ENCODE measurements at places on chromosomes 7 and 10.

GRCh38 chr7:104584620-104585019 lies 256.2 kb downstream of the LHFPL3 start:
- no peak for DNase-seq

DNA sequence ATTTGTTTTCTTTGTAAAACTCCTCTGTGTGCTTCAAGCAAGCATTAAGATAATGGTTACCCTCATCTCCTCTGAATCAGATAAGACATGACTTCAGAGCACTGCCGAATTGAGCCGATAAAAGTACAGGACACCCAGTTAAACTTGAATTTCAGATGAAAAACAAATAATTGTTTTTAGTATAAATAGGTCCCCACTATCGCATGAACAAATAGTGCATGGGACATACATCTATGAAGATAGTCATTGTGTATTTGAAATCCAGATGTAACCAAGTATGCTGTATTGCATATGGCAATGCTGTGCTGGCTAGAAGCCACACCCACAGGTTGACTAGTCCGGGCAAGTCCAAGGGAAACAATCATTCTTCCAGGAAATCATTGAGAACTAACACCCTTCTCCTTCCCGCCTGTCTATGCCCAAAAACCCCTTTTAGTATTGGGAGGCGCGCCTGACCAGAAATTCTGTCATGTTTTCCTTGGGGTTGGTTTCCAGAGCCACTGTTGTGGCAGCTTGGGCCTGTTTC lies 12.6 kb upstream of the FGFR2 start:
- DNase-seq = no peak

- no peak for DNase-seq
These were observed 66.9 kb downstream of the FAM53B start for GRCh38 chr10:124677293-124677699.

DNA sequence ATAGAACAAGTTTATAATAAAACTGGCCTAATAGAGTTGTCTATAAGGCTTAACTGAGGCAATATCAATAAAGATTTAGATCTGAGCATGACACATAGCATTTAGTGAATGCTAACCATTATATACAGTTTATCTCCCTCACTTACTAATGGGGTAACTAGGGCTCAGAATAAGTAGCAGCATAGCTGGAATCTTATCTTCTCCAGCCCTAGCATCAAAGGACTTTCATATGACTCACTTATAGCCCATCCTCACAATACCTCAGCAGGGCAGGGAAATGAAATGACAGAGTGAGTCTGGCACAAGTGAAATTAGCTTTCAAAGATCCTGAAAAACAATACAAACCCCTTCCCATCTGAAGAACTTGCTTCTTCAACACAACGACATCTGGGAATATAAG lies 362.9 kb downstream of the KIF20B start:
- no peak for DNase-seq

DNA sequence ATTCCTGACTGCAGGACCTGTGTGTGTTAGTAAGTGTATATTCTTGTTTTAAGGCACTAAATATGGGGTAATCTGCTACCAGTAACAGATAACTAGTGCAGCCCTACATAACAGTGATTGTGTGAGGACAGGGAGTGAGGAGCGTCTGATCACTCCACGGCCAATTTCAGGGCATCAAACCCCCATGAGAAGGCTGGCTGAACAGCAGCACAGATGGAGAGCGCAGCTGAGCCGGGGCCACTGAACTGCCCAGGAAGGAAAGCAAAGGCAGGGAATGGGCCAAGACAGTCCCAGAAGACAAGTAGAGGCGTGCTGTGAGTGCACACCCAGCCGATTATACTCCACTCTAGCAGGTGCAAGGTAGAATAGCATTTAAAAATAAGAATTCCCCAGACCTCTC lies 157.1 kb upstream of the CHST15 start:
- no peak for DNase-seq

- DNase-seq = no peak
These were observed 319.2 kb downstream of the CDC14C start for GRCh38 chr7:49243521-49243920.

GRCh38 chr7:88396948-88397322 lies 90.2 kb upstream of the STEAP4 start:
- DNase-seq = no peak

- no peak for DNase-seq
These were observed 508 bp upstream of the TECPR1 start for GRCh38 chr7:98252425-98253054.

DNA sequence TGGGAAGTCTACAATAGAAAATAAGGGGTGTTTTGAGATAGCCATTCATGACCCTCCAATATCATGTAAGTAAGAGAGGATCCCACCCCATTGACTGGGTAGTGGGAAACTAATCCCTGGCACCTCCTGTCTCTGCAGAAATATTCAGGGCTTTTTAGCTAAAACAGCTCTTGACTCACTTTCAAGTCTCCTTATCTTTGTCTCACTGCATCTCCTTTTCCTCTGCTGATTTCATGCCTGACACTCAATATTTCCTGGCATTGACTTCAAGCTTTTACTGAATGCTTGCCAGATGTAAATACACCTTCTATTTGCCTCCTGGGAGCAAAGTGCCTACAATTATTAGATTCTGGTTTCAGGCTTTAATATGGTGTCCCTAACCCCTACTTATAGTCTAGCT lies 57.1 kb downstream of the CHRM2 start:
- no peak for DNase-seq

GRCh38 chr7:101911800-101912715 lies 94.6 kb downstream of the CUX1 start:
- no peak for DNase-seq

DNA sequence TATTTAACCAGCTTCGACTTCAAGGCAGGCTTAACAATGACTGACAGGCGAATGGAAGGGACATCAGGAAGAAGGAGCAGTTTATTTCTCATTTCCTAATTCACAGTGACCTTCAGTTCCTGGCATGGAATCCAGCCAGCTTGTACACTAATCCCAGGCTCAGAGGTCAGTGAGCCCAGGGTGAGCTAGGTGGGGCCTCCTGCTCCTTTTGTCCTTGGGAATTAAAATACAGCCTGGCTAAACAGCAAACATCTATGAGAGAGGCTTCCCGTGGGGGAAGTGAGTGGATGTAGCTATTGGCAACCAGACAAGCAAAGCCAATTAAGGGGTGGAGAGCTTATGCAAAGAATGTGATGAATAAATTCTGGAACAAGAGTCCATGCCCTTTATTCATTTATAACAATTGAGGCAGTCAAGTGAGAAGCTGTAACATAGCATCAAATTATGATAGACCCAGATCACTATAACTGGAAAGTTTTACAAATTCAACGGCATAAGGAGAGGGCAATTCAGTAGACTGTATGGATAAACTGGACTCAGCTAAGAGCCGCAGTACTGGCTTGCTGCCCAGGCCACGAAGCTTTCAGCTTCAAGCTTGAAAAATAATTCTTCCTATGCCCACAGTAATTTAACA lies 57.1 kb downstream of the STK17A start:
- no peak for DNase-seq

GRCh38 chr7:23369100-23369499 lies 70.0 kb downstream of the MALSU1 start:
- peak; percentile 15 for DNase-seq

GRCh38 chr10:22846294-22846693 lies 81.6 kb upstream of the ARMC3 start:
- no peak for DNase-seq

DNA sequence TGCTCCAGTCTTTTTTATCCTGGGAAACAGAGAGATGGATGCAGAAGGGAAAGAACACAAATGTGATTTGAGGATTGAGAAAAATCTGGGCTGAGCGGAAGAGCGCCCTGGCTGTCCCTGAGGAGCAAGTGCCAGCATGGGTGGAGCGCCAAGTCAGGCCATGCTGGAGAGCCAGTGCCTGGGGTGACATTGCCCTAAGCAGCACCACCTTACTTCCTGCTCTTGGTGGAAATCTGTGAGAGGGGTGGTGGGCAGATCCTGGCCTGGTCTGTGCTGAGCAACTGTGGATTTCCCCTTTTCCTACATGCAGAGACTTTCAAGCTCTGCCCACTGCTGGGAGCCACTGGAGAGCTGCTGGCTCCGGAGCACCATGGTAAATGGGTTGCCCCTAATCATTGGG lies 36.9 kb downstream of the DDIT4 start:
- no peak for DNase-seq

DNA sequence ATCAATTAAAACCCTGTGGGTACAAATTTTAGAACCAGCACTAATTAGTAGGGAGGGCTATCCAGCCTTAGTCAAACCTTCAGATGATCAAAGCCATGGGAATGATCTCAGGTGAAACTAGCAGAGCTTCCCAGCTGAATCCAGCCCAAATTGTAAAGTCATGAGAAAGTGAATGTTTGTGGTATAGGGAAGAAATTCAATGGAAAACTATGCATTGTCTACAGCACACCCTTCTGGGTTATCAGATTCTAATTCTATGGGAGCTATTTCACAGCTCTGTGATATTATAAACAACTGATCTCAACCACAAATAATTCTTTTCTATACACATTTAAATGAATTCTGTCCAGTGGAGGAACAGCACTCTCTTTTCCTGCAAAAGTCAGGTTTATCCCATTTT lies 24.6 kb upstream of the BMPER start:
- DNase-seq = no peak

GRCh38 chr7:27115221-27116026 lies 12.9 kb upstream of the HOXA2 start:
- DNase-seq = no peak

DNA sequence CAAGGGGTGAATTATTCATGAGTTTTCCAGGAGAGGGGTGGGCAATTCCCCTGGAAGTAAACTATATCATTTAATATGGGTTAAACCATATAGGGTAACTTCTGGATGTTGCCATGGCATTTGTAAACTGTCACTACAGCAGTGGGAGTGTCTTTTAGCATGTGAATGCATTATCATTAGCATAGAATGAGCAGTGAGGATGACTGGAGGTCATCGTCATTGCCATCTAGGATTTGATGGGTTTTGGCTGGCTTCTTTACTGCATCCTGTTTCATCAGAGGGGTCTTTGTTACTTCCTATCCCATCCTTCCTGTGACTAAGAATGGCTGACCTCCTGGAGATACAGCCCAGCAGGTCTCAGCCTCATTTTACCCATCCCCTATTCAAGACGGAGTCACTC lies 139.5 kb upstream of the PRKCQ start:
- DNase-seq = no peak

GRCh38 chr7:66505531-66506451 lies 122.9 kb upstream of the KCTD7 start:
- no peak for DNase-seq

- DNase-seq = no peak
These were observed 1.7 kb upstream of the TMEM248 start for GRCh38 chr7:66919304-66919703.

GRCh38 chr10:44936314-44936975 lies 23.2 kb upstream of the RASSF4 start:
- DNase-seq = no peak

Data from GM06990 (cell line).